ENCODE measurements at places on chromosomes 11 and 22.

GRCh38 chr22:17396516-17396915, 27.3 kb downstream of the CECR2 start:
- DNase-seq = no peak

- no peak for DNase-seq
Measured at GRCh38 chr11:36586543-36586942, 7.8 kb upstream of the IFTAP start.

DNA sequence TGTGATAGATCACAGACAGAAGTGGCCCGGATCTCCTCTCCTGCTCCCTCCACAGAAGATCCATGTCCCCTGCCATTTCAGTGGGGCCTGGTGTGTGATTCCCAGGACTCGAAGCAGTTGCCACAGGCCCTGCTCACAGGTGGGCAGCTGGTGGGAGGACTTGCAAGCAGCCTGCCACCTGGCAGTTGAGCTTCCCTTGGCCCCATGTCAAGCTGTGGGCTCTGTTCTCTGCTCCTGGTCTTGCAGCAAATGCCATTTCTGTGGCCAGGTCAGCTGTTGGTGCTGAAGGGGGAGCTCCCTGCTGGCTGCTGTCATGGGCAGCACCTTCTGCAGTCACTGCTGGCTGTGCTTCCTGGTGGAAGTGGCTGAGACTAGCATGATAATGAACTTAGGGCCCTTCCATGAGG, 59.1 kb upstream of the SLC22A12 start:
- no peak for DNase-seq

- no peak for DNase-seq
Measured at GRCh38 chr22:44519886-44520285, 21.9 kb upstream of the RTL6 start.

- no peak for DNase-seq
Measured at GRCh38 chr22:27240298-27241075, 561.1 kb downstream of the MN1 start.

DNA sequence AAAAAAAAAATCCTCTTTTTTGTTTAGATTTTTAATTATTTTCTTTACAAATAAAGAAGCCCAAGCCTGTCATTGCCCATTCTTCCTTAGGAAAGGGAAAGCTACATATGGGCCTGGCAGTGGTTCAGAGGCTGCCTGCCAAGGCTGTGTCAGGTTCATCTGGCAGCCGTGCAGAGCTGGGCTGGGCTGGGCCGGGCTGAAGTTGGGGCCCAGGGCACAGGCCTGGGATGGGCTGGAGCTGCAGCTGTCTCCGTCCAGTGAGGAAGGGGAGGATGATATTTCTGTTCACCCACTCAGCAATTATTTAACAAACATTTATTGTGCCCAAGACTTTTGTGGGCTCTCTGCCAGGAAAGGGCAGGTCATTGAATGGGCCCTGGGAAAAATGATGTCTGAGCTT, 4.6 kb downstream of the PRR5L start:
- DNase-seq = no peak

DNA sequence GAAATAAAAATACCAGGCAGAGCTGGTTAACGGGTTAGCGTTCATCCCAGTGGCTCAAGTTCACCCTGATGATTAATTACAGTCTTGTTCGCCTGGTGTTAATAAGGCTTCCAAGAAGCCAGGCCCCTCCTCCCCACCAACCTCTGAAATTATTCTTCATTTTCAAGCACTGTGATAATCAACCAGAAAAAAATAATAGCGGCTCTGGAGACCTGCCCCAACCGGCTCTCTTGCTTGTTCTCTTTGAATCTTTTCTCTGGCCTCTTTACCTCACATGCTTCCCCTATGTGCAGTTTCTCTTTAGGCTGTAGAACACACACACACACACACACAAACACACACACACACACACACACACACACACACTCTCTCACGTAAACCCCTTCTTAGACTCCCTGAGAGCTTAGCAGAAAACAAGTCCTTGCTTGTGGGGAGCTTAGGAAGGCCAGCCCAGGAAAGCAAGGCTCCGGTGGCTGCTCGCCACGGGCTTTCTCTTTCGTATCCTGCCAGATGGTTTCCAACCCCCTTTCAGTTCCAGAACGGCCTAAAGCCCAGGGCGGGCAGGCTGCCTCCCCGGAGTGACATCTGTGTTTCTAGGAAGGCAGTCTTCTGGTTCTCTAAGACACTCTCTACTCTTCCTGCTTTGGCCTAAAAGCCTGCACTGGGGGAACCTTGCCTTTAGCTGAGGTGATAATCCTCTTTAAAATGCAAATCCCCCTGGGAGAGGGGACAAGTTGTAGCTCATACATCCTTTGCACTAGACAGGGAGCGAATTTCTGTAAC, 106.4 kb upstream of the SESN3 start:
- DNase-seq = no peak

DNA sequence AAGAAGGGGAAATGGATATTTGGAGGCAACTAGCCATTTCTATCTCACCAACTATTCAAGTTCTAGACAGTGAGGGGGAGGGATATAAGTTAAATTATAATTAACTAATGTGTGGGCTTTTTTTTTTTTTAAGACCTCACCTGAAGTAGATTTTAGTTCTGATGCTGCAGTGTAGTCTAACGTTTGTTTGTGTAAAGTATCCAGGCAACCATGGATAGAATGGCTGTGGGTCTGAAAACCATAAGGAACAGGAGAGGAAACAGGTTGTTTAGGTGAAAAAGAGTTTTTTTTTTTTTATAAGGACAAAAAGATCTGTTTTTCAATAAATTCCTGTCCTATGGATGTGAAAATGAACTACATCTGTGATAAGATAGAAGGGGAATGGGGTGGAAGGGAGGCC, 262.4 kb upstream of the PLET1 start:
- no peak for DNase-seq

- no peak for DNase-seq
Measured at GRCh38 chr22:29166180-29166579, 39.5 kb upstream of the EMID1 start.

DNA sequence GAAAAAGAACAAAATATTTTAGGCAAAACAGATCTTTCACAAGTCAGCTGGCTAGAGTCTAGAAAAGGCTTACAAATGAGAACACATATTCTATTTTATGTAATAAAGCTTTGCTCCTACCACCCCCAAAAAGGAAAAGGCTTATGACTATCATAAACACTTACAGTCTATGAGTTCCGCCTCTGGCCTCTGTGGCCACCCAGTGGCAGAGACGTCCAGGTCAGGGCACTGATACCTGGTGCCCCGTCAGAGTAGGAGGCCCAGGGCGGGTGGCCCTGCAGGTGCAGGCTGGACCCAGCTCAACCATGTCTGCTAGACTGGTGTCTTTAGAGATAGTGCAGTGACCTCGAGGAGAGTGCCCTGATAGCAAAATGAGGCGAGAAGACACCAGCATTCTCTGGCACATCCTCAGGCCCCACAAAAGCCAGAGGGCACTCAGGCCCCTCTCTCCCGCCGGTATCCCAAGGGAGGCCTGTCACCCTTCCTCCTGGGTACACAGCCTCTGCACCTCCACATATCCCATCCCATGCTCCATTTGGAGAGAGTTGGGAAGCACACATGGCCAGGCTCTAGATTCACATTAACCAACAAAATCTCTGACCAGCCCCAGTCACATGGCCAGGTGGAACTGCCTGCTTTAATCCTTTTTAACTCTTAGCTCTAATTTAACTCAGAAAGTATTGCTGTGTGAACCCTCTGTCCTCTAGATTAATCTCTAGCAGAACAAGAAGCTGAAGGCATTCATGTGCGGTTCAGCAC, 27.3 kb upstream of the SERPIND1 start:
- no peak for DNase-seq

DNA sequence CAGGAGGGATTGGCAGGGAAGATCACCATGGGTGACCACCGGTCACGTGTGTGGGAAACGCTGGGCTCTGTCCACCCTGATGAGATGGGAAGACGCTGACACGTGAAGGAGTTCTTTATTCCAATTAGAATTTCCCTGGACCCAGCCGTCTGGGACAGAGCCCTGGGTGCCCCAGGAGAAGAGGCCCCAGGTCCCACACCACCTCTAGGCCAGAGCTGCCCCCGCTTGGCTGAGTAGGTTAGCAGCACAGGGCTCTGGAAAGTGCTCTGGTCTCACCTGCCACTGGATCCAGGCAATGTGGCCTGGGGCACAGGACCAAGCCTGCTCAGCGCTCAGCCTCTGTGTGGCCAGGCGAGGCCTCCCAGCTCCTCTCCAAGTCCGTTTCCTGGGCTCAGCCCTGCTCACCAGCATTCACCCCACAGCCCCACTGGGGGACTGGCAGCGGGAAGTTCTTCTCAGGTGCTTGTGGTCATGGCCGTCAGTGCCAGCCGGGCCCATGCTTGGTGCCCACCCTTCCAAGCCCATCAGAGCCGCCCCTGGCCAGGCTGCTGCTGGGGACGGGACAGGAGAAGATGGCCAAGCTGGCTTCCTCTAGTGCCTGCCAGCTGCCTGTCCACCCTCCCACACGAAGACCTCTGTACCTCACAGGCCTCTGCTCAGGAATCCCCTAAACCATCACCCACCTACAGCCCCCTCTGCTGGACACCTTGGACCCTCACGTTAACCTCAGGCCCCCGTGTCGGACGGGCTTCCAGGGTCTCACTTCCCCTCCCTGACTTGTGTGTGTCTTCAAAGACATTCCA, 62.5 kb upstream of the FGF3 start:
- DNase-seq = no peak

DNA sequence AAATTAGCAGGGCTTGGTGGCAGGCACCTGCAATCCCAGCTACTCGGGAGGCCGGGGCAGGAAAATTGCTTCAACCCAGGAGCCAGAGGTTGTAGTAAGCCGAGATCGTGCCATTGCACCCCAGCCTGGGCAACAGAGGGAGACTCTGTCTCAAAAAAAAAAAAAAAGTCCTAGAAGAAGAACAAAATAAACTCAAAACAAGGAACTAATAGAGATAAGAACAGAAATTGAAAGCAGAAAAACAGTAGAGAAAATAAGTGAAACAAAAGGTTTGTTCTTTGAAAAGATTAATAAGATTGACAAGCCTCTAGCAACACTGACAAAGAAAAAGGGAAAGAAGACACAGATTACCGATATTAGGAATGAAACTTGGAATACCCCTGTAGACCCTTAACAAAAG, 45.1 kb upstream of the CBX7 start:
- DNase-seq = no peak

GRCh38 chr11:41983475-41983874, 524.0 kb upstream of the LRRC4C start:
- no peak for DNase-seq

DNA sequence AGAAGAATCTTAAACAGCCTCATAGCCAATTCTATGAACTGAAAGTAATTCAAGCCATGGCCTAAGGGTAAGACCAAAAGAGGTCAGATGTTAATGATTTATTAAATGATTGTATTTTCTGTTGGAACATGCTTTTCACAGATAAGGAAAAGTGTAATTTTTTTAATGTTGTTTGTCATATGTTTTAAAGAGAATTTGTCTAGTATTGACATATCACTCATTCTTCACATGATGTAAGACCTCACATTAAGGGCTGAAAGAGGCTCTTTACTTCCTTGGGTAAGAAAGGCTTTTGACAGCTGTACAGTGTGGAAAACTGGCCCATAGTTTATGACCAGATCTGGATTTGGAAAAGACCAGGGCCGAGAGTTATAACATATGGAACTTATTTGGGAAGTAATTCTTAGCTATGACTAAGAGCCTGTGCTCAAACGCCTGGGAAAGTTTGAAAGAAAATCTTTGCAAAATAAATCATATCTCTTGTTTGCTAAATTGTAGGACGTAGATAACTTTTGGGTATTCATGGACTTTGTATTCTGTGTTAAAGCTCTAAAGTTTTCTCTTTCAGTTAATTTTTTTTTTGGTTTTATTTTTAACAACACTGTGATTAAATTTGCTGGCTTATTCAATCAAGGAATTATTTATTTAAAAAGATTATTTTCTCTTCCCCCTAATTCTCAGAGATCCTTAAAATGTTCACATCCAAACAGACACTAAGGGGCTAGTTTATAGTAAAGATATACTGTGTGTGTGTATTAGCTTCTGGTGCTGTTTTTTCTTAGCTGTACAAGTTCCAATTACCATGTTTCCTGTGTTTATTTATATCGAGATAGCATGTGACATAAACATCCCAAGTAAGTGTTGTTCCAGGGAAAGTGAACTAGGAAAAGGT, 162.2 kb downstream of the ARHGAP42 start:
- peak; percentile 54 for DNase-seq

DNA sequence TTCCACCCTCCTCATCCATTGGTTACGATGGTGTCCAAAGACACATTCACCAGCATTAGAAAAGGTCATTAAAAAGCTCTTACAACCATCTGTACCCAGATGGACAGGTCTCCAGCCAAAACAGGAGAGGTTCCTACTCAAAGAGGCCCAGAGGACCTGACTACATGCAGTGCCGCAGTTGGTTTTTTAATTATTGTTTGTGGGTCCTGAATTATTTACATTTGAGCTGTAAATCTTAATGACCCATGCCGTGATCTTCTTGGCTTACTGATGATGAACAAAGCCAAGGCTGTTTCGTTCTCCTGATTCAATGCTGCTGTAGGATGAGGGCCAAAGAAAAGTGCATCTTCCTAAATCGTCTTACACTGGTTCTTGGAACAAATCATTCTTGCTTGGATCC, 83.7 kb downstream of the CADM1 start:
- DNase-seq = no peak

DNA sequence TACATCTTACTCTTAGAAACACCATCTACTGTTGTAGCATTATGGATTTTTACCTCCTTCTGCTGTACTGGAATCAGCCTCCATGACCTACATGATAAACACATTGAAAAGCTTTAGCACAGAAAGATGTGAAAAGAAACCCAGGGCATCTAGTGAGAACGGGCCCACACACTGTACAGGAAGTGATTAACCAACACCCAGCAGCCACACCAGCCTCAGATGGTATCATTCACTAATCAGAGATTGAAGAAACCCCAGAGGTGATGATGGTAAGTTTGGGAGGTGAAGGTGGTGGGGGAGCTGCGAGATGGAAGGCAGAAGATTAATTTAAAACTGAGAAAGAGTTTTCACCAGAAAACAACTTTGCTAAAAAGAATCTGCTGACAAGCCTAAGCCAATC, 46.1 kb downstream of the RASSF10 start:
- DNase-seq = no peak

GRCh38 chr22:50294319-50294656, 13.2 kb downstream of the PLXNB2 start:
- no peak for DNase-seq

DNA sequence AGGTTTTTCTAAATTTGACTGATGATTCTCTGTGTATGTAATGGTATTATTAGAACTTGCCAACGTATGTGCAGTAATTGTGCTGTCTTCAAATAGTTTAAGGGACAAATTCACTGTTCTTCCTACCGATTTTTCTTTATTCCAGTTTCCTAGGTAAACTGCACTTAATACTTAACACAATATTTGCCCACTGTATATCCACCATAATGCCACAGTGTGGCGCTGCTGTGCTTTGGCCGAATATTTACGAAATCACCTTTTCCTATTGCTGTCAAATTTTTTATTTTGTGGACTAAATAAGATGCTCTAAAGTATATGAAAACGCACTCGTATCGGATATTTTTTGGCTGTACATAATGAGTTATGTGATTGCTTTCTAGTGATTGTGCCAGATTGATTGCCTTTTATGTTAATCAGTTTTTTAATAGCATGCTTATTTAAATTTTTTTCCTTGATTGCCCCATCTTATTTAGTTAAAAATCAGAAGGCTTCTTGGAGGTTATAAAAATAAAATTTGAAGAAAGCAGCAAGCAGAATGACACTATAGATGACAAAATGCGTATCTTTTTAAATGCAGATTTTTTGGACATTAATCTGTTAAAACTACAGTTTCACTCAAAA, 10.5 kb downstream of the AASDHPPT start:
- DNase-seq = peak; percentile 63

- DNase-seq = peak; percentile 90
Measured at GRCh38 chr11:66950112-66950535, 8.1 kb downstream of the PC start.
